Muscle of leg (tissue), 16 donors: ENCODE measurements at places on chromosomes 2 and 18.

GRCh38 chr2:184369307-184369706, 229.0 kb upstream of the ZNF804A start:
- DNase-seq = no peak

DNA sequence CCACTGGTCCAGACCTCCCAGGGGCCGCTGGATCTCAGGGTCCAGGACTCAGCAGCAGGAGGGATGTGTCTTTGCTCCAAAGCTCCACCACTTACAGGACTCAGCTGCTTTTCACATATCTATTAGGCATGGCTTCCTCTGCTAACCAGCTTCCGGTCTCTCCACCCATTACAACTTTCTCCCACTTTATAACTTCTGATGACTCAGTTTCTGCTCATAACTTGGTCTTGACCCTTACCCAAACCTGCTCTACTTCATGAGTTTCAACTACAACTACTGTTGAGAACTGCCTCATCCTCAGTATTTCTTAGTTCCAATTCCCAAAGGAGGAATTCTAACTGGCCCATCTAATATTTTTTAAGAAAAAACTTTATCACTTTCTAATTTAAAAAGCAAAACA, 17.2 kb downstream of the SULT1C2 start:
- no peak for DNase-seq

GRCh38 chr2:182619276-182619675, 96.8 kb upstream of the DNAJC10 start:
- DNase-seq = no peak

DNA sequence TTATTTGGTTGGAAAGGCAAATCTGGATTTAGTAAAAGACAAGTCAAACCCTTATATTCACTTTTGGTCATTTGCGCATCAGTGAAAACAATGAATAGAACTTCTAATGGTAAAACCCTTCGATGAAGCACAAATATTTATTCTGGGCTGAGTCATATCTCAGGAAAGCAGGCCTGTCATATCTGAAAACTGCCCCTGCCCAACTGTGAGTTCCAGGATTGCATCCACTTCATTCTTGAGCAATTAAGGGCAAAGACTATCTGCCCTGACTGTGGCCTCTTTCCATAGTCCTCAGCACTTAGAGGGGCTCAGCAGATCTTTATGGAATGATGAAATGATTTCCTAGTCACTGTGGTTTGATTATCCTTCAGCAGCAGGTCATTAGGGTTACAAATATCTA, 795.2 kb upstream of the ID2 start:
- no peak for DNase-seq

GRCh38 chr2:40230707-40231432, 221.0 kb downstream of the SLC8A1 start:
- peak; percentile 61 for DNase-seq
